ENCODE measurements at places on chromosomes 12 and 14.

DNA sequence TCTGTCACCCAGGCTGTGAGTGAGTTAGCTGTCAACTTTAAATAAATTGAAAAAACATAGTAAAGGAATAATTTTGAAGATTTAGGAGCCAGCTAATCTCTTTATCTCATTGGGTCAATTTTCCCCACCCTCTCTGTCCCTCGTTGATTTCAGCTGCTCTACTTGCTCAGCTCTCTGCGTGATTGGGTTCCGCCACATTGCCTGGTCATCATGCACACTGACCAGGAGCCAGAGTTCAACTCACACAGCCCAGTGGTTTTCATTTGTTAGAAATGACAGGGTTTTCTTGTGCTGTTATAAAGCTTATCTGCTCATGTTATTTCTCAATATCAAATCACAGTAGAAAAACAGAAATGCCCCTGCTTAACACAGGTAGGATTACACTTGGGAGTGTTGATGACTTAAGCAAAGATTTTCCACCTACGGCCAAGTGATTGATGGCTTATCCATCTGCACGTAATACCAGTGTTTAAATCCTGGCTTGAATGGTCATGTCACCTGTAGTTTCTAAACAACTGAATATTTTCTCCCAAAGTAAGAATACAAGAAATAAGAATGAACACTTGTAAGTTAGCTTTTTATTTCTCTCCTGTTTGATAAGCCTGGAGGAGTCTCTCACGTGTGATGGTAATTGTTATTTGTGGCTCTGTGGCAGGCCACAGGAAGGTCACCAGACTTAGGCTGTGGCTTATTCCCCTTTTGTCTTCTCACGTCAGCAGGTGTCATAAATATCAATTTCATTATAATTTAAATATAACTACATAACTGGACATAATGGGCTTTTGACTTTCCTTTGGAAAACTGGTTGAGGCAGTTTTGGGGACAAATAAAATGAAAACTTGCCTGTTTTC lies 367.2 kb upstream of the DDHD1 start:
- DNase-seq, result no peak

DNA sequence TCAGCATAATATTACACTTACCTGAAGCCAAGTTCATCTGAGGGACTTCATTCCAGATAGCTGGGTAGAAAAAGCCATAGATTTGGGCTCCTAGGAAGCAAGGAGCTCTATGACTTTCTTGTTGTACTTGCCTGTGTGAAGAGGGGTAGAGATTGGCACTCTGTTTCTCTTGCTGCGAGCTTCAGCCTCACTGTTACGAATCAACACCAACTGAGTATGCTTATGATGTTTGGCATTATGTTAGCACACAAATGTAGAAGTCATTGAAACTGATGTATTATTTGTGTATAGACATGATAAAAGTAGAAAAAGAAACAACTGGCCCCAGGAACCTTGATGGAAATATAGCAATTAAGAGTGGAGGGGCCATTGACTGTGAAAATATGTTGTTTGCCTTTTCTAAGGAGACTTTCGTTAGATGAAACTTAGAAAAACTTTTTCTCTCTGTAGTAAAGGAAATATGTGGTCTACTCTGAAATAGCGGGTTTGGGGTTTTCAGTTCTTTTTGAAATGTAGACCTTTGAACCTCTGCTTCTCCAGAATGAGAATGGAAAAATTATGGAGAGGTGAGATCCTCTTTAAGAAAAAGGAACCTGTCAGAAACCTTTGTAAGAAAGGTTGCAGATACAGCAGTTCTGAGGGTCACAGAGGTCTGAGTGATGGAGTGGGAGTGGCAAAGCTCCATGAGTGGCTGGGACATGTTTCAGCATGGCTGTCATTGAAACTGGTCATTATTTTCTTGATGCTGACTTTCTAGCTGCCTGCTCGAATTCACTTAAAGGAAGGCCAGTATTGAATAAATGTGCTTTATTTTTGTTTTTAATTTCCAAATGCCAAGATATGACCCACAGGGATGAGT lies 159.9 kb downstream of the GCH1 start:
- no peak for DNase-seq

- DNase-seq, result no peak
Measured at GRCh38 chr14:99195602-99196309, 76.2 kb downstream of the BCL11B start.

DNA sequence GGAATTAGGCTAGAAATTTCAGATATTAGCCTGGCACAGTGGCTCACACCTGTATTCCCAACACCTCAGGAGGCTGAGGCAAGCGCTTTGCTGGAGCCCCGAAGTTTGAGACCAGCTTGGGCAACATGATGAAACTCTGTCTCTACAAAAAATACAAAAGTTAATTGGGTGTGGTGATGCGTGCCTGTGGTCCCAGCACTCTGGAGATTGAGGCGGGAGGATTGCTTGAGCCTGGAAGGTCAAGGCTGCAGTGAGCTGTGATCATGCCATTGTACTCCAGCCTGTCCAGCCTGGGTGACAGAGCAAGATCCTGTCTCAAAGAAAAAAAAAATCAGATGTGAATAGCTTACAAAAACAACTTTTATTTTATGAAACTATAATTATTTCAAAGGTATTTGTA lies 15.1 kb downstream of the FRMD6 start:
- no peak for DNase-seq

- no peak for DNase-seq
Measured at GRCh38 chr14:64467566-64467965, 2.3 kb downstream of the AKAP5 start.

GRCh38 chr14:93201155-93201704 lies 5.6 kb downstream of the GON7 start:
- DNase-seq, result no peak

GRCh38 chr12:66035288-66035966 lies 95.1 kb downstream of the LLPH start:
- no peak for DNase-seq

GRCh38 chr12:124640056-124640455 lies 72.6 kb upstream of the NCOR2 start:
- DNase-seq, result no peak

GRCh38 chr12:68468036-68468435 lies 135.9 kb upstream of the MDM1 start:
- DNase-seq, result no peak

GRCh38 chr12:12821975-12822374 lies 8.8 kb downstream of the DDX47 start:
- no peak for DNase-seq

DNA sequence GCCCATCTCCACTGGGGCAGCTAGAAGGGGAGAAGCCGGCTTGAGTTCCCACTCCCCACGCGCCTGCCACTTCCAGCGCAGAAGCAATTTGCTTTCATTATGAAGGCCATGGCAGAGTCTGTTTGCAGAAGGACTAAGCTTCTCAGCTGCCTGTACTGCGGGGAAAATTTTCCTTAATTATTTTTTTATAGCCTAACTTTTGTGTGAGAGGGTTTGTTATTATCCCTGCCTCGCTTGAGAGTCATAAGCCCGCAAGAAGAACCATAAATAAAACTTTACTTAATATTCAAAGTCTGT lies 56.0 kb upstream of the DLK1 start:
- DNase-seq, result no peak

- no peak for DNase-seq
Measured at GRCh38 chr12:111389635-111390034, 16.1 kb upstream of the SH2B3 start.

DNA sequence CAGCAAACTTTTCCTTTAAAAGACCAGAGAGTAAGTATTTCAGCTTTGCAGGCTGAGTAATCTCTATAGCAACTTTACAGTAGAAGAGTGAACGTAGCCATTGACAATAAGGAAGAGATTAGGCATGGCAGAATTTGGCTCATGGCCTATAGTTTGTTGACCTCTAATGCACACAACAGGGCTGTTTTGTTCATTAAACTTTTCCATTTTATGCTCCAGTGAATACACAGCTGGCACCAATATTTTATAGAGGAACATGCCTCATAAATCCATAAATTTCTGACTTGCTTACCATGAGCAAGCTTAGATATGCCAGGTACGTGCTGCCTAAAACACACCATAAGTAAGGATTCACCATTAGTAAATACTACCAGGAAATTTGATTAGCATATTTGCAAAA lies 609.0 kb upstream of the STXBP6 start:
- DNase-seq, result no peak
